ENCODE measurements at places on chromosomes 4 and X.

DNA sequence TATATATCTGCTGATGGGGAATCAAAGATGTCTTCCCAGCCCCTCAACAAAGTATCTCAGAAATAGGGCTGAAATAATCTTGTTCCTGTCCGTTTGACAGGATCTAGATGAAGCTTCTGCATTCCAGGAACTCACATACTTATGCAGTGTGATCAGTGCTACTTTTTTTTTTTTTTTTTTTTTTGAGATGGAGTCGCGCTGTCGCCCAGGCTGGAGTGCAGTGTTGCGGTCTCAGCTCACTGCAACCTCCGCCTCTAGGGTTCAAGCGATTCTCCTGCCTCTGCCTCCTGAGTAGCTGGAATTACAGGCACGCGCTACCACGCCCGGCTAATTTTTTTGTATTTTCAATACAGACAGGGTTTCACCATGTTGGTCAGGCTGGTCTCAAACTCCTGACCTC lies 36.4 kb downstream of the DHX15 start:
- DNase-seq, result no peak

DNA sequence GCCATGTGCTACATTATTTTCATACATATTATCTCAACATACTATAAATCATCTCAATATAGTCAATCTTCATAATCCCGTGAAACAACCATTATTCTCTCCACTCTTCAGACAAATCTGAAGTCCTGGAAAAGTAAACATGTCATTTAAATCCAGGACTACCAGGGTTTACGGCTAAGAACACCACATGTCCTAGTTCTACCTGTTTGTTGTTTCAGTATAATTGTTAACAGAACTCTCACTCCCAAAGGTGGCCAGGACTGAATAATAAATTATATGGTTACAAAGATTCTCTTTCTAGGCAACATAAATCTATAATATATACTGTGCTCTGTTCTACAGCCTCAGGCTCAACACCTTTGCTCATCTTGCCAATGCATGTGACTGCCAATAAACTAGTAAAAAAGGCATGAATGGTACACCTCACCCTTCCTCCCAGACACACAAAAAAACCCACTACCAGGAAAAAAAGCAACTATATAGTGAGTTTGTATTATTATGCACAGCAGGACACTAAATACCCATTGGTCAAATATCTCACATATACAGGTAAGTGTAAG lies 20.1 kb downstream of the EIF4E start:
- DNase-seq, result no peak

- no peak for DNase-seq
Observed at GRCh38 chr4:15202481-15202880, 200.2 kb downstream of the CPEB2 start.

- no peak for DNase-seq
Observed at GRCh38 chr4:148196164-148196563, 246.1 kb downstream of the NR3C2 start.

GRCh38 chrX:106932960-106933537 lies 12.8 kb downstream of the CLDN2 start:
- no peak for DNase-seq

DNA sequence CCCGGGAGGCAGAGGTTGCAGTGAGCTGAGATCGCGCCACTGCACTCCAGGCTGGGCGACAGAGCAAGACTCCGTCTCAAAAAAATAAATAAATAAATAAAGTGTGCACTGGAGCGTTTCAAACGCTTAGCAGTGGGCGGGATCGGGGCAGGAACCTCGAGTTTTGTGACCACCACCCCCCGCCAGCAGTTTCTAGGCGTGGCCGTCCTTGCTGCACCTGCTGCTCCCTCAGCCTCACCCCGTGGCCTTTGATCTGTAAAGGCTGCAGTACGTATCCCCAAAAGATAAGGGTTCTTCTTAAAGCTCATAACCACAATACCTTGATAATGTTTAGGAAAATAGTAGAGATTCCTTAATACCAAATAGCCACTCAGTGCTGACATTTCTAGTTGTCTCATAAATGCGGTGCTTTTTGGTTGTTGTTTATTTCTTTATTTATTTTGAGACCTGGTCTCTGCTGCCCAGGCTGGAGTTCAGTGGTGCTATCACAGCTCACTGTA lies 33.2 kb downstream of the PCGF3 start:
- no peak for DNase-seq

GRCh38 chr4:167955006-167955405 lies 137.3 kb upstream of the ANXA10 start:
- DNase-seq, result no peak

GRCh38 chr4:143773998-143774895 lies 73.8 kb upstream of the FREM3 start:
- DNase-seq, result no peak

- no peak for DNase-seq
Observed at GRCh38 chr4:55444827-55445226, 49.1 kb downstream of the TMEM165 start.

- no peak for DNase-seq
Observed at GRCh38 chrX:73834219-73834618, 271.2 kb downstream of the CHIC1 start.

- no peak for DNase-seq
Observed at GRCh38 chr4:148514041-148514440, 71.8 kb upstream of the NR3C2 start.

DNA sequence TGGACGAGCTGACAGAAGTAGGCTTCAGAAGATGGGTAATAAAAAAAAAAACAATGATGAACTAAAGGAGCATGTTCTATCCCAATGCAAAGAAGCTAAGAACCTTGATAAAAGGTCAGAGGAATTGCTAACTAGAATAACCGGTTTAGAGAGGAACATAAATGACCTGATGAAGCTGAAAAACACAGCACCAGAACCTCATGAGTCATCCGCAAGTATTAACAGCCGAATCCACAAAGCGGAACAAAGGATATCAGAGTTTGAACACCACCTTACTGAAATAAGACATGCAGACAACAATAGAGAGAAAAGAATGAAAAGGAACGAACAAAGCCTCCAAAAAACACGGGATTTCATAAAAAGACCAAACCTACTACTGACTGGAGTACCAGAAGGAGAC lies 10.5 kb downstream of the NELFA start:
- DNase-seq, result no peak

GRCh38 chrX:2831471-2832228 lies 2.9 kb downstream of the GYG2 start:
- no peak for DNase-seq

- no peak for DNase-seq
Observed at GRCh38 chrX:72105436-72105835, 26.3 kb downstream of the RTL5 start.

GRCh38 chrX:120761810-120762209 lies 113.9 kb downstream of the CT47B1 start:
- no peak for DNase-seq

DNA sequence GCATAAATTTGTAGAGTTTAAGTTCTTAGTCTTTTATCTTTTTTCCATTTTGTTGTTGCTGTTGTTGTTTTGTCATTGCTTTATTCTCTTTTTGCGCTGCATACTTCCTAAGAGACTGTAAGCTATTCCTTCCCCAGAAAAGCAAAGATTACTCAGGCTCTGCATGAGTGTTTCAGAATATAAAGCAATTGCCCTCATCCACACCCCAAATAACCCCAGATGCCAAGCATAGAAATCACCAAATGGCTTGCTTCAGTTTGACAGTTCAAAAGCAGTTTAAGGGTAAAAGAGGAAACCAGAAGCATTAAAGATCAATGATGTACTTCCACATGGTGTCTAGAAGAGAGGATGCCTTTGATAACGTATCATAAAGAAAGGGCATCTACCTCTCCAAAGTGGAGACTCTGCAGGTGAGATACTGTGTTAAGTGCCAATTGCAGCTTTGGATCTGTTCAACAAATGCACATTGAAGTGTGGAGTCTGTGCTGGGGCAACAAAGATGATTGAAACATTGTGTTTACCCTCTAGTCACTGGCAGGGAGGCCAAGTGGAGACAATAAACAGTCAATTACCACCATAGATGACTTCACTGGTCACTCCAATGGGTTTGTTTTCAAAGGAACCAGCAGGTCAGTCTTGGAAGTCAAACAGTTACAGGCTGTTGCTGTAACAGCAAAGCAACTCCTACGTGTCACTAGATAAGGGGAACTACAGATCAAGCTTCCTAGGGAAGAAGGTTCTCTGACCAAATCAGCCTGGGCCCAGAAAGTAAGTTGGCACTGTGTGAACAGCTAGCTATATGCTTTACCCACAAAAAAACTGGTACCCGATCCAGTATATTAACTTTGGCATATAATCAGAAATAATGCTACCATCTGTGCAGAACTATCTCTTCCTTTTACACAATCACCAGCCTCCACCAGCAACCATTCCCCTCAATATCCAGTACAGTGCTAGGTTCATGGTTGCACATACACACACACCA lies 40.6 kb upstream of the IL21 start:
- DNase-seq, result no peak

DNA sequence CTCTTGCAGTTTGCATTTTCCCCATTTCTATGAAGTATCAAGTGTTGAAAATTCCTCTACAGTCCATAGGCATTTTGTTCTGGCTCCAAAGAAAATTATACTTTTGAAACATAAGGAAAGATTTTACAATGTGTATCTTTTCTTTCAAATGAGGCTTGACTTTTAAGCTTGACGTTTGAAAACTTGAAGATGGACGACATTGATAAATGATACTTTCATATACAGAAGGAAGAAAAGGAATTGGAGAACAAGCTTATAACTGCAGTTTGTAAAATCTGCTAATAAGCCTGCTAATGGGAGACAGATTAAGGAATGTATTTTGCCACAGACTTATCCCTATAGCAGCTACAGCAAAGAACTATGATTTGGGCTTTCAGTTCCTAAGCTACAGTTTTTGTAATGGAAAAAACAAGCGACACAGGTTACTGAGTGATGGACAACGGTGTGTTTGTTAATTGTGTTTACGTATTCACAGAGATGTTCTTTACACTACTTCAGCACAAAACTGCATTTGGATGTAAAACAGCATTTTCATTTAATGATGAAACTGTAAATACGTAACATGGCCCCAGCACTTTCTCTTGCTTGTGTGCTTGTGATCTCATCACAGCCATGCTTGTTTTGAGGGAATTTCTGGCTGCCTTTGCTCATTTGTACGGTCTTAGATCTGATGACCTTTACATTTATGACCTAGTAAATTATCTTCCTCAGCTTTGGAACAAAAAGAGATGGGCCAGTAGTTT lies 83.2 kb upstream of the FAT1 start:
- DNase-seq, result no peak

DNA sequence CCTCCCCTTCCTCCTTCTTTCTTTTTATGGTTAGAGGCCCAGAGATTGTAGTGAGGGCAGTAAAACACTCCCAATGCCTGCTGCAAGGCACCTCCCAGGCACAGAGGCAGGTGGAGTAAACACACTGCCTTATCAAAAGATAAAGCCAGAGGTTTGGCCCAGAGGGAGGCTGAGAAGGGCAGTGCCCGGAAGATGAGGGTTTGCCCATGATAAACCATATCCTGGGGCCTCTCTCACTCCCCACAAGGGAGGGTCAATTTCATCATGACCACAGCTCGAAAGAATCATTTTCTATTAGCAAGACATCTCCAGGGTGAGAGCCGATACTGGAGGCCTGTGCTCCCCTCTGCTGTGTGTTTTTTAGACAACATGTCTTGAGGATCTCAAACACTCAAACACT lies 98.5 kb upstream of the FAM9C start:
- no peak for DNase-seq

Data from brain pericyte (primary cell).